ENCODE measurements at places on chromosomes 2 and 18. TPM values are rescaled to one million over a fixed set of nuclear protein-coding genes. Genes with fewer than 3 reads are reported as not detected.
A peak's percentile ranks its signal among the peaks of the same experiment; 100 is the strongest.

The ARHGAP28 gene
- total RNA-seq = 36.8 TPM

- no peak for DNase-seq
These were observed 92.9 kb downstream of the DYSF start for GRCh38 chr2:71546275-71546638.

DNA sequence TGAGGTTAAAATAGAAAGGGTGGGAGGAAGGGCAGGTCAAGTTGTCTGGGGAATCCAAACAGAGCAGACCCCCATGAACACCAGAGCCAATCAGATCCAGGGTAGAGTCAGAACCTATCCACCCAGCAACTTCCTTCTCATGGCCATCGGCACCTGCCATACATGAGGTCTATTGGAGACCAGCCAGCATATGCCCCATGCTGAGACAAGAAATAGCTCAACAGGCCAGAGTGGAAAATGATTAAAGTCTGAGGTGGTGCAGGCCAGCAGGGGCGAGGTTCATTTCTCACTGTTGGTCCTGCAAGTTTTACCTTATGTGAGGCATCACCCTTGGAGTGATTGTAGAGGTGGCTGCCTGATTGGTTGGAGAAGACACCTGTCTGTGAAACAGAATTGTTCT is 89.2 kb downstream of the LONRF2 start:
- no peak for DNase-seq

DNA sequence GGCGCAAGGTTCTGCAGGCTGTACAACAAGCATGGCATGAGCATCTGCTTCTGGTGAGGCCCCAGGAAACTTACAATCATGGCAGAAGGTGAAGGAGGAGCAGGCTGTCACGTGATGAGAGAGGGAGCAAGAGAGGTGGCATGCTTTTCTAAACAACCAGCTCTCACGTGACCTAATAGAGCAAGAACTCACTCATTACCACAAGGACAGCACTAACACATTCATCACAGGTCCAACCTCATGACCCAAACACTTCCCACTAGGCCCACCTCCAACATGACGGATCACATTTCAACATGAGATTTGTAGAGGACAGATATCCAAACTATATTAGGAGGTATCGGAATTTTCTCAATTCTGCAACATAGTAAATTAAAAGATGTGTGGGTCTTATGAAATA is 108.8 kb upstream of the DLX2 start:
- DNase-seq = no peak

DNA sequence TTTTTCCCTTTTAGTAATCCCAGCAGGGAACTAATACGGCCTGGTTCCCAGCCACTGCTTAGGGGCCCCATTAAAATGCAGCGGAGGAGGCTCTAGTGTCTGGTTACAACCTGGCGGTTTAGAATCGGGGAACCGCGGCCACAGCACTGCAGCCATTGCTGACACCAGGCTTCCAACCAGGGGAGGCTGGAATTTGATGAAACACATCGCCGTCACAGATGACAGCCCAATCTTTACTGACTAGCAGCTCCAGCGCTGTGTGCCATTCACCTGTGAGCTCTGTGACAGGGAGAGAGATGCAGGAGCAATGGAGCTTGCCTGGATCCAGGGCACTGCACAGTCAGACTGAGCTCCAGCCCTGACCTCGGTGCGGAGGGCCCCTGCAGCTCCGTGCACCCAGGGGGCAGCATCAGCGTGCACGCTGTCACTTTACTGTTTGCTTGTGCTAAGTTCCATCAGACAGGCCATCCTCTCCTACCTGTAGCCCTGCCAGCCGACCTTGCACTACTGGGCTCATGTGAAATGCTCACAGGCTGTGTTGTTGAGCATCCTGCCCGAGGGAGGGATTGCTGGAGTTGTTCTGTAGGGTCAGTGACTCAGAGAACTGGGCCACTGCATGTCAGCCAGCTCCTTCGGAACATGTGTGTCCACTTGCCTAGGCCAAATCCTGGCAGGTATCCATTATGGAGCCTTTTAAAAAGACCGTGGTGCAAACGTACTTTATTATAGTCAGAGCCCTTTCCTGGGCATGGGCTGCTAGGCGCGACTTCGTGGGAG is 203.5 kb downstream of the SEPTIN10 start:
- no peak for DNase-seq

DNA sequence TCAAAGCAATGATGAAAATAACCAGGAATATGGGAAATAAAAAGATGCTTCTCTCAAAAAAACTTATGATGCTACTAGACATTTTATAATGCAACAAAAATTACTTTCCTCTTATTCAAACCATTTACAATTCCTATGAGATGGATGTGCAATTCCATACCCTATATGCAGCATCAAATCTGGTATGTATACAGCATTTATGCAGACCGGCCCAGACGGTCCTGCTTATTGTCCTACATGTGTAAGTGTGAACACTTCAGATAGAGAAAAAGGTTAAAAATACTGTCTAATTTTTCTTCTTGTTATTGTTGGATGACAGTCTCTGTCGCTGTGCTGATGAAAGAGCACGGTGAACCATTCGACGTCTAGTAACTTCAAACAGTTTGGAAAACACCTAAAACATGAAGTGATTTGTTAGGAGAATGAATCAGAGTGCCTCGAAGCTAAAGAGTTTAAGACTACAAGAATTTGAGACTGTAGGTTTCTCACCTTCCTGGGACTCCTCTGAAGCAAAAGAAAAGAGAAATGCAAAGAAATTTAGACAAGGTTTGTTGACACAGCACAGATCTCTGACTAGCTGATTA is 80.8 kb downstream of the ATL2 start:
- no peak for DNase-seq

GRCh38 chr18:38369772-38370690 is 804.4 kb upstream of the CELF4 start:
- DNase-seq = no peak

The BCS1L gene
- 59.8 TPM for total RNA-seq

GRCh38 chr2:144358374-144358964 is 161.4 kb downstream of the ZEB2 start:
- DNase-seq = no peak

- no peak for DNase-seq
These were observed 430 bp upstream of the CHMP1B start for GRCh38 chr18:11850821-11851145.

The CFC1 gene
- 1.8 TPM for total RNA-seq

The AP1S3 gene
- 3.1 TPM for total RNA-seq

DNA sequence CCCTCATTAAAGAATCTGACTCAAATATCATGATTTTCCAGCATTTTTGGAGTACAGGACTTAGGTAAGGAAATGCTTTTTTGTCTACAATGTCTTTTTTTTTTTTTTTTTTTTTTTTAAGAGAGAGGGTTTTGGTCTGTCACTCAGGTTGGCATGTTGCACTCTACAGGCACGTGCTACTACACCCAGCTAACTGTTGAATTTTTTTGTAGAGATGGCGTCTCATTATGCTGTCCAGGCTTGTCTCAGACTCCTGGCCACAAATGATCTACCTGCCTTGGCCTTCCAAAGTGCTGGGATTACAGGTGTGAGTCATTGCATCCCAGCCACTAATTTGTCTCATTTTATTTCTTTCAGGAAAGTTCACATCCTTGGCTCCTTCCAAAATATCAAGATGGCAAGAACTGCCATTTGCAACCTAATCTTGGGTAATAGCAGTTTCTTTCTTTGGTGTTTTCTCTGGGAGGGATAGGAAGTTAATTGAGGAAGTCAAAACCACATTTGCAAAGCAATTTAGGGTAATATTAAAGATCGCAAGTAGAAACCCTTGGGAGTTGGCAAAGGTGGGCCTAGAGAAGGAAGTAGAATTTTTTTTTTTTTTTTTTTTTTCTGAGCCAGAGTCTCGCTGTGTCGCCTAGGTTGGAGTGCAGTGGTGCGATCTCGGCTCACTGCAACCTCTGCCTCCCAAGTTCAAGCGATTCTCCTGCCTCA is 15.5 kb downstream of the PNO1 start:
- no peak for DNase-seq

GRCh38 chr2:68784915-68785314 is 50.3 kb downstream of the ARHGAP25 start:
- DNase-seq = no peak

DNA sequence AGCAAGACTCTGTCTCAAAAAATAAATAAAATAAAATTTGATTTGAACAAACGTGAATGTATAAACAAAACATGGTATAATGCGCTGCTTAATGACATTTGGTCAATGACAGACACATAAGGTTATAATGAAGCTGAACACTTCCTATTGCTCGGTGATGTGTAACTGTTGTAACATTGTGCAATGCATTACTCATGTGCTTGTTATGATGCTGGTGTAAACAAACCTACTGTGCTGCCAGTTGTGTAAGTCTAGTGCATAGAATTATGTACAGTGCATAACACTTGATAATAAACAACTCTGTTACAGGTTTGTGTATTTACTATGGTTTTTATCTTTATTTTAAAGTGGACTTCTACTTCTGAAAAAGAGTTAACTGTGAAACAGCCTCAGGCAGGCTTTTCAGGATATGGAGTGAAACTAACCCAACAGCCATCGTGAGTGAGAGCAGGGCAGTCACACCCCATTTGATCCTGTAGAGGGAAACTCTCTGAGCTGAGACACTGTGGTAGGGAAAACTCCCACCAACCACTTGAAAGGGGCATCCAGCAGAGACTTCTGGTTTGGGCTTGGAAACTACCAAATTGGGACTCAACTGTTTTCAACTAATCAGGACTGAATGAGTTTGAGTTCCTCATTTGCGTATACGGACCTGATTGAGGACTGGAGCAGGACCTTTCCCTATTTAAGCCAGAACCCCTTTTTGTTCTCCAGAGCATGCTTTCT is 8.7 kb upstream of the RPRD1A start:
- no peak for DNase-seq

The HNMT gene
- total RNA-seq = not detected

DNA sequence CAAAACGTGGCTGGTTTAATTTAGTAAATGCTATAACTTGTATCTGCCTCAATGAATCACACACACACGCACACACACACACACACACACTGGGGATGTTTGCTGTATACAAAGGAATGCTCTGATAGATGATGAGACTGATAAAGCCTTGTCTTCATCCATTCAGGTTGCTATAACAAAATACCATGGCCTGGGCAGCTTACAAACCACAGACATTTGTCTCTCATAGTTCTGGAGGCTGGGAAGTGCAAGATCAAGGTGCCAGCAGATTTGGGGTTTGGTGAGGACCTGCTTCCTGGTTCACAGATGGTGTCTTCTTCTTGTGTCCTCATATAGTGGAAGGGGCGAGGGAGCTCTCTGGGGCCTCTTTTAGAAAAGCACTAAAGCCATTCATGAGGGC is 149.5 kb upstream of the HDAC4 start:
- DNase-seq = no peak

GRCh38 chr2:124762388-124762787 is 737.3 kb downstream of the CNTNAP5 start:
- no peak for DNase-seq

DNA sequence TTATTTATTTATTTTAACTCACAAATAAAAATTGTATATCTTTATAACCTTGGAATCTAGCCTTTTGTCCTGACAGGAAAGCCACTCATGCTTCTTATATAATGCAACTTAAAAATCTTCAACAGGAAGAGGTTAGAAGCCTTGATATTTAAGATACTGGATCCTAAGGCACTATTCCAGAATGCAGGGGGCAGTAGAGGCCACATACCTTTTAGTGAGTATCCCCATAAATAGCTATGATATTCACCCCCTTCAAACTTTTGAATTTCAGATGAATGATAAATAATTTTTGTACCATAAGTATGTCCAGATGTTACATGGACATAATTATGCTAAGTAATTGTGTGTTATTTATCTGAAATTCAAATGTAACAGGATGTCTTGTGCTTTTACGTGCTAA is 592.7 kb upstream of the VRK2 start:
- DNase-seq = no peak

The ALPP gene
- 0.34 TPM for total RNA-seq

- peak; percentile 17 for DNase-seq
These were observed 8.2 kb upstream of the SPOPL start for GRCh38 chr2:138493334-138493733.

The SPC25 gene
- total RNA-seq = 7.1 TPM

The SGPP2 gene
- 2.1 TPM for total RNA-seq

DNA sequence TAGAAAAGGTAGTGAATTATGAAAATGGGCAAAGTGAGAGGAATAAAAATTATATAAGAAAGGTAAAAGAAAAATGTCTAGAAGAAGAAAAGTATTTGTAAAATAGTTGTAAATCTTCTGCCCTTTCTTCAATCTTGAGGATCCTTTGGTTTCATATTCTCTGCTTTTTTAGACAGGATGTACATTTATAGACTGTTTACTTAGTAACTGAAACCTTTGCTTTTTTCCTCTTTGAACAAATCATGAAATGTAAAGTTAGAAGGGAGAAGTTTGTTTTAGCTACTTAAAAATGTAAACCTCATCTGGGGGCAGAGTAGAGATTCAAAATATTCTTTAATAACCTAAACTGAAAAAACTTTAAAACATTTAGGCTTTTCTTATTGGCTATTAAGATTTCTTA is 150.4 kb upstream of the ITGA4 start:
- DNase-seq = no peak

DNA sequence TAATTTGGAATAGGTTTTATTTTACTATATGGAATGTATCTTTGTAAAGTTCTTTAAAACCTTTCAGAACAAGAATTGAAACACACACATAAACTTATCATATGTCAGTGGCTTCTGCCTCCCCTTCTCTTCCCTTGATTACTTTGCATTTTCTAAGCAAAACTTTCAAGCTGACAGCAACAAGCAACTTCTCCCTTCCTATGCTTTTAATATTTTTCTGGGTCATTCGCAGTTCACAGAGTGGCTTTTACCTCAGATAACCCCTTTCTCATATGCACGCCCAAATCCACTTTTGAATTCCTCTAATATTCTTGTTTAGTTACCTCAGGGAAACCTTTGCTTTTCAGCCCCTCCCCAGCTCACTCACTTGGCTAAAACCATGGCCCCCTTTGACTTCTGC is 36.7 kb upstream of the CDC42EP3 start:
- no peak for DNase-seq

The TGFA gene
- total RNA-seq = 4.7 TPM

DNA sequence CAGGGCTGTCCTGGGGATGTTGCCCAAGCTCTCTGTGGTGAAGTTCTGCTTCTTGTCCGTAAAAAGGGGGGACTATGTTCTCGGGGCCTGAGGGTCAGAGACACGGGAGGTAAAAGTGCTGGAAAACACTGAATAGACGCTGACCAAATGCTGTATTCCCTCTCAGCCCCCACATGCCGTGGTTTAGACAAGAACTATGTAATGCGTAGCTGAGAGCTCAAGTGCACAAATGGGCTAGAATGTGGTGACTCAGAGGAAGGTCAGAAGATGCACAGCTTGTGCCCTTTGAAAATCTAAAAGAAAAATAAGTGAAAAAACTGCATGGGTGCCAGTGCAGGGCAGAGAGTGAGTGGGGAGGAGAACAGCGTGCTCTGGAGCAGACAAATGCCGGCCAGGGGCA is 80.3 kb upstream of the MAP4K4 start:
- no peak for DNase-seq

The GALR1 gene
- 0.49 TPM for total RNA-seq

The NT5DC4 gene
- not detected for total RNA-seq

DNA sequence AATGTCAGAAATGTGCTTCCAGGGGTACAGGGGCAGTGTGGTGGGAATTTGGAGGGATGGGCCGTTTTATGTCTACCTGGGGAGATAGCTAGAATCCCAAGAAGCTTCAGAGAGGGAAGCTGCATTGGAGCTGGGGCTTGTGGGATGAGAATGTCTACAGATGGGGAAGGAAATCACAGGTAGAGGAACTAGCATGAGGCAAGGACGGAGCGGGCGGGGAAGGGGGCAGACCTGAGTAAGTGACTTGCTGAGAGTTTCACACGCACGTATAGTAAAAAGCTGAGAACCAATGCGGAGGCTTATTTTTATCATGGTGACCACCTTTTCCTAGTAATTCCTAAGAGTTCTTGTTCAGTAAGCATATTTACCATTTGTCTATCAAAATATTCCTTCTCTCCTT is 6.3 kb downstream of the C2orf80 start:
- no peak for DNase-seq

GRCh38 chr2:86048888-86049287 is 56.8 kb downstream of the POLR1A start:
- no peak for DNase-seq

Measured in glutamatergic neuron (in vitro differentiated cells).